Left kidney (tissue), 8 donors: ENCODE measurements at places on chromosomes 1 and 21. TPM values are rescaled to one million over a fixed set of nuclear protein-coding genes. Genes with fewer than 3 reads are reported as not detected.

- no peak for DNase-seq
These were observed 24.1 kb downstream of the BCL9 start for GRCh38 chr1:147565189-147565980.

- DNase-seq = no peak
These were observed 190.5 kb downstream of the PTPRU start for GRCh38 chr1:29426701-29427279.

DNA sequence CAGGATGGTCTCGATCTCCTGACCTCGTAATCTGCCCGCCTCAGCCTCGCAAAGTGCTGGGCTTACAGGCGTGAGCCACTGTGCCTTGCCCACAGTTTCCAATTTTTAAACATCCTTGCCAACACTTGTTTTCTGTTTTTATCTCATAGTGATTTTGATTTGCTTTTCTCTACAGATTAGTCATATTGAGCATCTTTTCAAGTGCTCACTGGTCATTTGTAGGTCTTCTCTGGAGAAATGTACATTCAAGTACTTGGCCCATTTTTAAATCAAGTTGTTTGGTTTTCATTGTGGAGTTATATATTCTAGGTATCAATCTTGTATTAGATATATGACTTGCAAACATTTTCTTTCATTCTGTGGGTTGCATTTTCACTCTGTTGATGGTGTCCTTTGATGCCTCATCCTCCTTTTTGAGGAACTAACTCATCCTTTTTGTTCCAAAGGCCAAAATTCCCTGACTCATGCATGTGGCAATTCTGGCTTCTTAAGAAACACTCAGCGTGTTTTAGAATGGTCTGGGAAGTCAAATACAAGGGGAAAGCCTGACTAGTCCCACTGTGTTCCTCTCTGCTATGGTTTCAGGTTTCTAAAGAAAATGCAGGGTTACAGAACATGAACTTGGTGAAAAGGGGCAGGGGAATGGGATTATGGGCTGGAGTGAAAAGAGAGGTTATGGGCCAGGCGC, 37.3 kb downstream of the PTAFR start:
- no peak for DNase-seq

DNA sequence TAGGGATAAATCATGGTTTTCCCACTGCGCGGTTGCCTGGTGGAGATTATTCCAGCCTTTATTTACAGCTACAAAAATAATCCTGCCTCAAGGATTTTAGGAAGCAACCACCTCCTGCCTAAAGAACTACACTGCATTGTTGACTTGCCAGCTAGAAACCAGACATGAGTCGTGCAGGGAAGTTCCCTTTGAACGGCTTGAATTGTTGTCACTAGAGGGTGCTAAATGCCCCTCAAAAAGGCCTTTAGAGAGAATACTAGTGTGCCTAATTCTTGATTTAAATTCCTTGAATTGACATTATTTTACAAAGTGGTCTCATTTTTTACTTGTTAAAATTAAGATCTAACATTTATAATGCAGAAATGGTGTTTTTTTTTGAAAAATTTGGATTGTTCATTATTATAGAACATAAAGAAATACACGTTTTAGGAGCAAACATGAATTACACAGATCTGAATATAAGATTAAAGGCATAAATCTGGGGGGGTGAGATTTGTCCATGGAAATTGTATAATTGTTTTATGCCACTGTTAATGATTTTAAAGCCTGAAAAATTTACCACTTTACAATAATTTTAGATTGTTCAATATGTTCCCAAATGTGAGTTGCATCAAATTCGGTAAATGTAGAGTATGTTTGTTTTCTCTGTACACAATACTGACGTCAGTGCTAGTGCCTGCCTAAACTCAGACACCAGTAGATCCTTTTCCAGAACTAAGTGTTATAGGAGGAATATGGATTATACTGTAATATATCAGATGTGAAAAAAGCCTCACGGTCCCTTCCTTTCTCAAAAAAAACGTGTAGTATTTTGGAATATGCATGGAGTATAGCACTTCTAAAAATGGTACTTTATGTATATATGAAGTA, 7.6 kb upstream of the ERG start:
- DNase-seq = peak; percentile 71

DNA sequence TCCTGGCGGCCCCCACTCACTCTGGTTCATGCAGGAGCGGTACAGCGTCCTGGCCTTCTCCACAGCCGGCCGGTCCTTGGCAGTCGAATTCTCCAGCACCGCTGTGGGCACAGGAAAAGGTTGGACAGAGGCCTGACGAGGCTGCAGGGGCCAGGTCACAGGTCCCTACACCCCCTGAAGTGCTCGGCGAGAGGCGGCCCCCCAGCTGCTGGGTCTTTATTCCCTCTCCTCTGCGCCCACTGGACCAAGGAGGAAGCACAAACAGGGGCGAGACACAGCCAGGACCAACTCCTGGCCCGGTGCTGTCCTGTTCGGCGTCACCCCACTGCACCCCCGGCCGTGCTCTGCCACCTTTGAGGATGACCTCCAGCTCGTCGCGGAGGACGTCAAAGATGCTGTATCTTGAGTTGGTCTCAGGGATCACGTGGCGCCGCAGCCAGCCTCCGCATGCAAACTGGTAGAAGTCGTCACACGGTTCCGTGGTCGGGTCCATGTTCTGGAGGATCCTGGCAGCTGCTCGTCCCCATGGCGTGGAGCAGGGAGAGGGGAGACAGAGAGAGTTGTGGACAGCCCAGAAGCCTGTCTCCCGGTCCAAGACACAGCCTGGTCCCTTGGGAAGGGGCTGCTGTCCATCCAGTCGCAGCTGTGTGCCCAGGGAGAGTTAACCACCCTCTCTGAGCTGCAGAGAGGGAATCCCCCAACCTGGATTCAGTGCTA, 22.9 kb downstream of the PRXL2B start:
- no peak for DNase-seq

GRCh38 chr1:11793819-11794218, 11.9 kb downstream of the MTHFR start:
- no peak for DNase-seq

- DNase-seq = no peak
These were observed 344.2 kb downstream of the OLFM3 start for GRCh38 chr1:101652484-101652883.

The TIAM1 gene
- polyA plus RNA-seq = 18.1 TPM
